ENCODE measurements at places on chromosomes 3 and 15.

DNA sequence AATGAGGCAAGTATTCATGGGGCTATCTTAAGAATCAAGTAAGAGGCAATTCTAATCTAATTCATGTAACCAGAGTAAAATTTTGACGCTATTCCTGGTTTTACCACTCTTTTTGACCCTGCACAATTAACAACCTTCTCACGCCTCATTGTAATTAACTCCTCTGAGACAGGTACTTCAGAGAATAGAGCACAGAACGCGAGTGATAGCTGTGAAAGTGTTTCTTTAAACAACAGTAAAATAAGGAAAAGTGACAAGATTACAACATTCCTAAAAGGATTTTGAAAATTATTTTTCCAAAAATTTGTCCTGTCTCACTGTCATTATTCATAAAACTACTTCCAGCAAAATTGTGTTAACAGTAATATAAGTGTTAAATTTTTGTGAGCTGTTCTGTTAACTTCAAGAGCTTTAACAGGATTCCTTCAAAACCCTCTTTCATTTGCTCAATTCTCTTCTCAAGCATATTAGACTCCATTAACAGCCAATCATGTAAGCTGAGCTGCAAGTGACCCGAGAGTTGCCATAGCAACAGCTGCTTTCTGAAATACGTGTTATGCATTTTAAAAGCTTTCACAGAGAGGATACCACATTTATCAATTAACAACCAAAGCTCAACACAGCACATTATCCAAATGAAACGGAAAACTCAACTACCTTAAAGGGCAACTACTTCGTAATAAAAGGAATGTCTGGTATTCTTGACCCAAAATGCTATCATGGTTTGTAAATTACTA lies 93.1 kb downstream of the STAG1 start:
- DNase-seq, result no peak

DNA sequence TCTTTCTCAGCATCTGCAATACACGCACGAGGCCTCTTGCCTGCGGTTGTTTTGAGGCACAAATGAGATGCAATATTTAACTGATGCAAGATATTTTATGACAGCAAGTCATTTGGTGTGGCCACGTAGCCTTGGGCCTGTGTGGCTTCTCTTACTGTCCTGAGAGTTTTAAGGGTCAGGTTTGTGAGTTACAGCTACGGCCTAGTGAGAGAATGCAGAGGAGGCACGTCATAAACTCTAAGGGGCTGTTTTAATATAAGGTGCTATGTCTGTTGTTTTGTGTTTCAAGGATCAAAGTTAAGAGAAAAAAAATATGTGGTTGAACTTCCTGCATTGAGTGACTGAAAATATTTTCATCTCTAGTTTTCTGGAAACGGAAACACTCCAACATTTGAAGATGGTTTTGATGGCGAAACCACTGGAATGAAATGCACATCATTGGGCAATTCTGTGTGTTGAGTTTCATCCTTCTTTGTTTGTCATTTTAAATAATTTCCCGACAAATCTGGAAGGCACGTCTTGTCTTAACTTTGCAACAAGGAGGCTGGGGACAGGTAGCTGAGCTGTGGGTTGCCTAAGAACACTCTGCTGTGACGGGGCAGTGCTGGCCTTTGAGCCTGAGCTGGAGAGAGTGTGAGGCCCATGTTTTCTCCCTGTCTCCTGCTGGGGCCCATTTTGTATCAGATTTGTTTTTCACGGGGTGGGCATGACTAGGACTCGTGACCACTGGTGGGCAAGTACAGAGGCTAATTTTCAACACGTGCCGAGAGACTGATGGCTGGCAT lies 5.1 kb downstream of the APBA2 start:
- DNase-seq, result no peak

- DNase-seq, result no peak
These were observed 43.1 kb downstream of the BHLHE40 start for GRCh38 chr3:5022187-5022965.

DNA sequence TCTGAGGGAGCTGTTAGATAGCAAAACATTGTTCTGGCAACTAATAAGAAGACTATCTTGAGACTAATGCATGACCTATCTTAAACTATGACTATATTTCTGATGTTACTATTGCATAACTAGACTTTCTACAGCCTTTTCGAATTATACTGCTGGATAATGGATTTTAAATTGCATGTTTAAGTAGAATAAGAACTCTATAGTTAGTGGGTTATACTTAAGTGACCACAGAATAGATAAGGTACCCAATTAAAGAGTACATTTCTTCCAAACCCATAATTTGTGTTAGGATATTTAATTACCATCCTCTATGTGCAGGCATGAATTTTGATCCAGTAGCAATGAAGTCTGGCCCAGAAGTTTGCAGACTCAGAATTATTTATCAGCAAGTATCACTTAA lies 44.6 kb upstream of the SPPL2A start:
- no peak for DNase-seq

- DNase-seq, result no peak
These were observed 20.0 kb downstream of the PLSCR5 start for GRCh38 chr3:146585156-146585555.

- DNase-seq, result no peak
These were observed 799.2 kb downstream of the NR2F2 start for GRCh38 chr15:97129674-97130073.

GRCh38 chr3:133943639-133944141 lies 48.0 kb upstream of the RAB6B start:
- DNase-seq, result no peak

- no peak for DNase-seq
These were observed 74.2 kb downstream of the NMD3 start for GRCh38 chr3:161295325-161295724.

- no peak for DNase-seq
These were observed 39.6 kb downstream of the C3orf38 start for GRCh38 chr3:88189361-88189810.

GRCh38 chr3:20773320-20773984 lies 587.4 kb upstream of the SGO1 start:
- no peak for DNase-seq

DNA sequence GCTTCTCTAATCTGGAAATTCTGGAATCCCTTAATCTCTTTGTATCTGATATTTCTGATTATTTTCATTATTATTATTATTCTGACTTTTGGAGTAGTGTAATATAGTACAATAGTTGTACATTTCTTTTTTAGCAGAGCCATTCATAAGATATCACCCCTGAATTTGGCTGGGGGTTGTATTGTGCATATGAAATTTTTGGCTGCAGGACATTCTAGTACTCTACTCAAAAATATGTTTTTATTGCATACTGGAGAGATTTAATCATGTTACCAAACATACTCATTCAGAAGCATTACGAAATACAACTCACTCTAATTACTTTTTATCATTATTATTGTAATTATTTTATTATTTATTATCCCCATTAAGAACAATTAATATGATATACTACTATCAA lies 589.7 kb upstream of the KCNMB2 start:
- DNase-seq, result no peak

DNA sequence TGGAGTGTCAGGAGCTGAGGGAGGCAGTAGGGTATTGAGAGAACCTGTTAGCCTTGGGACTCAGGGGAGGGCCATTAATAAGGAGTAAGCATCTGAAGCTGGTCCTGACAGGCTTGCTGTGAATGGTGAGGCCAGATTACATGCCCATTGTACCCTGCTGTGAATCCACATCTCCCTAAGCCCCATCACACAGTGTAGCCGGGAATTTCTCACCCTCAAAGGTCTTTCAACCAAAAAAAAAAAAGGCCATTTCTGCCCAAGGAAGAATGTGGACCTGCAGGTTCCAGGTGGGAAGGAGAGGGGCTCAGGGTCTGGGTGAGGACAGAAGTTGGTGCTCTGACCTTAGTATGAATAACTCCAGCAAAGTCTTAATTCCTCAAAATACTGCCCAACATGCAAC lies 37.2 kb downstream of the MAGEF1 start:
- no peak for DNase-seq

- no peak for DNase-seq
These were observed 61.3 kb downstream of the TMCO5A start for GRCh38 chr15:37995461-37996347.

GRCh38 chr15:63848879-63849551 lies 15.3 kb upstream of the HERC1 start:
- DNase-seq, result no peak

DNA sequence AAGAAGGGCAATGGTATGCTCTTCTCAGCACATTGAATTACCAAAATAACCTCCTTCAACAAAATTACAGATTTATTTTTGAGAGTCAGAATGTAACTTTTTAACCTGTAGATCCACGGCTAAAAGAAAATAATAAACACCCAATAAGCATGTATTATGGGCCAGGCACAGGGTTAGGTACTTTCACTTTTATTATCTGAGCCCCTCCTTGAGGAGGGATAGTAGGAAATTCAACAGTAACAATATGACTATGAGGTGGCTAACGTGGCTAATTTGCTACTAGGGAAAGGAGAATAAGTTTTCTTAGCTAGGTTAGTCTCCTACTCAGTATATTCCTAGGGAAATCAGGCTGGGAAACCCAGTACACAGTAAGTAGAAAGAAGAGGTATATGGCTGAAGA lies 306.9 kb downstream of the GAP43 start:
- no peak for DNase-seq

DNA sequence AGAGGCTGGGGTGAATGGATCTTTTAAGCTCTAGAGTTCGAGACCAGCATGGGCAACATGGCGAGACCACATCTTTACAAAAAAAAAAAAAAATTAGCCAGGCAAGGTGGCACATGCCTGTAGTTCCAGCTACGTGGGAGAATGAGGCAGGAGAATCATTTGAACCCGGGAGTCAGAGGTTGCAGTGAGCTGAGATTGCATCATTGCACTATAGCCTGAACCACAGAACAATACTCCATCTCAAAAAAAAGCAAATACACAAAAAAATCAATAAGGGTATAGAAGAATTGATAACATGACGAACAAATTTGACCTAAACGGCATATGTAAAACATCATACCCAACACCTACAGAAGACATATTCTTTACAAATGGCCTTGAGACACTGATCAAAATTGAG lies 668.4 kb downstream of the MECOM start:
- DNase-seq, result no peak

DNA sequence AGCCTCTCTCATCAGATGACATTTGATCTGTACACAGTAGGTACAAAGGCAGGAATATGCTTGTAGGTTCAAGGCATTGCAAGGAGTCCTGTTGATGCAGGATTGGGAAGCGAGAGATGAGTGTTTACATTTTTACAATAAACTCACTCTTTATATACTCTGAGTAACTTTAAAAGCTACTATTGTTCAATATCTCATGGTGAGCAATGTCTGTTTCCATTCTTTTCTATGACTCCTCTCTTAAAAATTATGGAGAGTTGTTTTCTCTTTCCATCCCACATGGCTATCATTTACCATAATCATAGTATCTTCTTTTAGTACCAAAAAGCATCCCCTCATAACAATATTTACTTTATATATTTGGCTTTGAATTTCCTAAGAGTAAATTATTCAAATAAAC lies 314.0 kb upstream of the CDIN1 start:
- DNase-seq, result no peak

DNA sequence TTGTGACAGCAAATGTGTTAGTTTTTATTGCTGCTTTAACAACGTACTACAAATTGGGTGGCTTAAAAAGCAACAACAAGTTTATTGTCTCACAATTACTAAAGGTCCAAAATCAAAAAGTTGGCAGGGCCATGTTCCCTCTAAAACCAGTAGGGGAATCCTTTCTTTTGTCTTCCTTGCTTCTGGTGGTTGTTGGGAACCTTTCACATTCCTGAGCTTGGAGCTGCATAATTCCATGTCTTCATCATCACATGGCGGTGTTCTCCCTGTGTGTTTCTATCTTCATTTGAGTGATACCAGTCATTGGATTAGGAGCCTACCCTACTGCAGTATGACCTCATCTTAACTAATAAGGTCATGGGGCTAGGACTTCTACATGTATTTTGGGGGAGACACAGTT lies 7.4 kb downstream of the SPRED1 start:
- no peak for DNase-seq

GRCh38 chr3:54897028-54897711 lies 30.7 kb downstream of the LRTM1 start:
- no peak for DNase-seq

DNA sequence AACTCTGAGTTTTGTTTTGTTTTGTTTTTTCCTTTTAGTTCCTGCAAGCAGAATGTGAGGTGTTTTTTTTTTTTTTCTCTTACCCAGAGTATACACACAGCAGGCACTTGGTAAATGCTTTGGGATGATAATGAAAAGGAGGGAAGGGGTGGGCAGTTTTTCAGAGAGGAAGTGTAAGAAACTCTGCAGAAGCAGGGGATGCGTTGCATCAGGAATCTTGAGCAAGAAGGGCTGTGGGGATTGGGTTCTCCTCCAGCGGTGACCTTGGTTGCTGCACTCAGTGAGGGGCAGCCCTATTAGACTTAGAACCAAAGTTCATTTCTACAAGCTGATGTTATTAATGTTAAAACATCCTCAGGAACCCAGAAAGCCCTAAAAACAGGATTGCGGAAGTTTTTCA lies 32.2 kb upstream of the TMEM158 start:
- no peak for DNase-seq

DNA sequence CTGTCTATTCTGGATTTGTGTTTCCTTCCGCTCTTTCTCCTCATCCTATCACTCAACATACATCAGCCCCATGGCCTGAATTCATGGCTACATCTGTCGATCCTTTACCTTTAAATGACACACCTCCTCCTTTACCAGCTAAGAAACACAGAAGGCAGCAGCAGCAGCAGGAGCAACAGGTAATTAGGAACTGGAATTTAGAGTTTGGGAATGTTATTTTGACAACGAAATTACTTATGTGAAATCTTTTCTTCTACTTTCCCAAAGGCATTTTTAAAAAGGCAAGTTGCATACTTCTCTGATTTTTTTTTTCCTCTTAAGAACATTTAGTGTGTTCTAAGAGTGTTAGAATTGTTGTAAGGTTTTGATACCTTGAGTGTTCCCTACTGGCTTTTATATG lies 29.1 kb upstream of the ABHD10 start:
- DNase-seq, result no peak

DNA sequence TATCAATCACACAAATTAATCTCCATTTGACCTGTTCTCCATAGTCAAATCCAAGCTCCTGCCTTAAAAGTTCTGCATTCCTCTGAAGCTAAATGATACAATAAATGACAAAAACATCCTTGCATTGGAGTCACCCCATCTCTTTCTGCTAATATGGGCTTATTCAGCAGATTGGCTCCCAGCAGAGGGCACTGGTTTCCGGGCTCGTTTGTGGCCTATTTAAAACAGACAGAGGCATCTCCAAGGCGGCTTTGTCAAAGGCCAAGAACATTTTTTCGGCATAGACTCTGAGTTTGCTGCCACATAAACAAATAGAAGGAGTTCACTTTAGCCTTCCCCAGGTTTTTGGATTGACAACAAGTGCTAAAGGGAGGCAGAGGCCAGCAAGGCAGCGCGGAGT lies 204.4 kb upstream of the RASGRP1 start:
- no peak for DNase-seq
